Mesangial cell (primary cell): ENCODE measurements at places on chromosomes 4 and X. TPM values are rescaled to one million over a fixed set of nuclear protein-coding genes. Genes with fewer than 3 reads are reported as not detected.

The LETM1 gene
- total RNA-seq: 56.8 and 63.9 TPM in 2 replicates

The OTUD6A gene
- total RNA-seq: not detected in 2 replicates

The GLRB gene
- 6.0 and 11.7 TPM in 2 replicates for total RNA-seq

The NEXMIF gene
- total RNA-seq: under 0.01 and 0.13 TPM in 2 replicates

The FGF16 gene
- 0.13 and 0.98 TPM in 2 replicates for total RNA-seq

The BTK gene
- under 0.01 TPM in 1 of 2 replicates, not detected in the other for total RNA-seq

The IBSP gene
- not detected in 2 replicates for total RNA-seq

The MAGEE1 gene
- total RNA-seq: 1.5 and 2.5 TPM in 2 replicates

The HCCS gene
- 8.2 and 17.1 TPM in 2 replicates for total RNA-seq

The BCORL1 gene
- total RNA-seq: 3.6 and 6.2 TPM in 2 replicates

The CXorf65 gene
- not detected in 2 replicates for total RNA-seq

The MAML3 gene
- 0.65 and 3.3 TPM in 2 replicates for total RNA-seq

The GPRASP2 gene
- total RNA-seq: 5.4 and 9.0 TPM in 2 replicates

The PWWP3B gene
- 0.33 and 1.0 TPM in 2 replicates for total RNA-seq

The MTMR8 gene
- total RNA-seq: 0.13 and 0.81 TPM in 2 replicates

The PABPC5 gene
- 0.16 and 0.76 TPM in 2 replicates for total RNA-seq

The PTCHD1 gene
- total RNA-seq: under 0.01 TPM in 1 of 2 replicates, not detected in the other

The CPZ gene
- total RNA-seq: 0.49 and 1.6 TPM in 2 replicates

The PITX2 gene
- 0.49 and 4.1 TPM in 2 replicates for total RNA-seq

The RHOXF2B gene
- total RNA-seq: not detected in 2 replicates

The VEGFD gene
- not detected in 2 replicates for total RNA-seq

The XIAP gene
- total RNA-seq: 14.5 and 16.6 TPM in 2 replicates

The CT45A3 gene
- total RNA-seq: not detected in 2 replicates

The CLTRN gene
- total RNA-seq: 0.16 and 0.51 TPM in 2 replicates

The VSIG1 gene
- 0.16 and 0.51 TPM in 2 replicates for total RNA-seq

The G6PD gene
- 70.2 and 95.5 TPM in 2 replicates for total RNA-seq

The CT55 gene
- not detected in 2 replicates for total RNA-seq

The ABLIM2 gene
- total RNA-seq: 10.9 TPM in 1 of 2 replicates, not detected in the other

The TAF7L gene
- total RNA-seq: under 0.01 and 0.33 TPM in 2 replicates
